NAMALWA (cell line): ENCODE measurements at places on chromosomes 1 and 21.
A peak's percentile ranks its signal among the peaks of the same experiment; 100 is the strongest.

- peak; percentile 45 for DNase-seq
Observed at GRCh38 chr1:168362991-168363390, 82.3 kb downstream of the TBX19 start.

- DNase-seq: peak; percentile 99
Observed at GRCh38 chr1:9426291-9426711, 113.0 kb upstream of the SLC25A33 start.

- no peak for DNase-seq
Observed at GRCh38 chr1:25711555-25712298, 88.3 kb upstream of the SELENON start.

GRCh38 chr1:45258059-45258650 is 51.8 kb upstream of the ZSWIM5 start:
- DNase-seq: peak; percentile 5

- no peak for DNase-seq
Observed at GRCh38 chr1:27713869-27714513, 11.8 kb upstream of the FAM76A start.

GRCh38 chr1:212486619-212486975 is 53.9 kb downstream of the NENF start:
- DNase-seq: no peak

GRCh38 chr21:46229923-46230260 is 1.3 kb upstream of the LSS start:
- no peak for DNase-seq

- DNase-seq: no peak
Observed at GRCh38 chr21:39073063-39073462, 110.2 kb downstream of the PSMG1 start.

- no peak for DNase-seq
Observed at GRCh38 chr1:229716069-229716468, 90.0 kb downstream of the URB2 start.
